NCI-H1436 (cell line): ENCODE measurements at places on chromosomes 2 and 18.
A peak's percentile ranks its signal among the peaks of the same experiment; 100 is the strongest.

DNA sequence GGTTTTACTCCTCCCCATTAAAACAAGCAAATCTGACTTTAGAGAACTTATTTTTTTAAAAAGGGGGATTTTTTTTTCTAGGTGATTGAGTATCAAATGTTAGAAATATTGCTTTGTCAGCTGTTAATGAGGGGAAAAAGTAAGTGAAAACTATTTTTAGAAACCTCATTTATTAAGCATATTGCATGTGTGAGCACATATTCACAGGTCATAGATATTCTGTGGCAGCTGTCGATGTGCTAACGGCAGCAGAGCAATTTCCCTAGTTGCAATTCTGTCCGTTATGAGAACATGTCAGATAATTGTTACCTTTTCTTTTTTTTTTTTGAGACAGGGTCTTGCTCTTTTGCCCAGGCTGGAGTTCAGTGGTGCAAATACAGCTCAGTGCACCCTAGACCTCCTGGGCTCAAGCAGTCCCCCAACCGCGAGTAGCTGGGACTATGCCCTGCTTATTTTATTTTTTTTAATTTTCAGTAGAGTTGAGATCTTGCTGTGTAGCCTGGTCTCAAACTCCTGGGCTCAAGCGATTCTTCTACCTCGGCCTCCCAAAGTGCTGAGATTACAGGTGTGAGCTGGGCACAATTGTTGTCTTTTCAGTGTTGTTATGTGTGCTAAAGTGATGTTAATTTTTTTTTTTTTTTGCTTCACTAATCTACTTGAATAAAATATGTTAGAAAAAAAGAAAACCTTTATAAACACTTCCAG lies 69.8 kb downstream of the MTA3 start:
- DNase-seq = no peak

DNA sequence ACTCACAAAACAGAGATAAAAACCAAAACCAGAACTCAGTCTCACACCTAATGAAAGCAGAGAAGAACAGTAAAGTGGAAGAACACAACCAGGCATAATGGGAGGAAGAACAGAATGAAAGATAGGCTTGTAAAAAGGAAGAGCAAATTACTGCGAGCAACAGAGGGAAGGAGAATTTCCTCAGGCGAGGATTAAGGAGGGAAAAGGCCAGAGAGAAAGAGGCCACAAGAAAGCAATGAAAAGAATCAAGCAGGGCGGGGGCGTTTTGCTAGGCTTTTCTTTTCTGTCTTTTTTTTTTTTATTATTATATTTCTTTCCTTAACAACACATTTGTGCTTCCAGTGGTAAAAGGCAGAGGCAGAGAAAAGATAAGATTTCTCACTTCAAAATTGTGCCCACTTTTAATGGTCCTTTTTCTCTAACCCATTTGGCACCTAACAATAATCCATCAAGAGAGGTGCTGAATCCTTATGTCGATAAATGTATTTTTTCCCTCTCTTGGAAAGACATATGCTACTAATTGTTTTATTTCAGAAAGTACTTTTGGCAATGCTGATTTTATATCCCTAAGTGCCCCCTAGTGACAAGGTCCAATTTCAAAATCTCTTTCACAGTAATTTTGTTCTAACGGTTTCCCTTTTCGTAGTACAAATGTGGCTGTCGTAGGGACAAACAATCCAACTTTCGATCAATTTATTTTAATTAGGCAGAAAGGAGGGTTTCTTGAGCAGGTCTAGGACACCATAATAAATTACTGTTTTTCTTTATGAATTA lies 138.7 kb upstream of the AQP4 start:
- DNase-seq = no peak

GRCh38 chr18:63603772-63604171 lies 16.6 kb downstream of the SERPINB13 start:
- no peak for DNase-seq

GRCh38 chr2:75208738-75209137 lies 9.4 kb upstream of the TACR1 start:
- DNase-seq = no peak

- DNase-seq = no peak
Observed at GRCh38 chr2:220916931-220917330, 655.2 kb downstream of the EPHA4 start.

DNA sequence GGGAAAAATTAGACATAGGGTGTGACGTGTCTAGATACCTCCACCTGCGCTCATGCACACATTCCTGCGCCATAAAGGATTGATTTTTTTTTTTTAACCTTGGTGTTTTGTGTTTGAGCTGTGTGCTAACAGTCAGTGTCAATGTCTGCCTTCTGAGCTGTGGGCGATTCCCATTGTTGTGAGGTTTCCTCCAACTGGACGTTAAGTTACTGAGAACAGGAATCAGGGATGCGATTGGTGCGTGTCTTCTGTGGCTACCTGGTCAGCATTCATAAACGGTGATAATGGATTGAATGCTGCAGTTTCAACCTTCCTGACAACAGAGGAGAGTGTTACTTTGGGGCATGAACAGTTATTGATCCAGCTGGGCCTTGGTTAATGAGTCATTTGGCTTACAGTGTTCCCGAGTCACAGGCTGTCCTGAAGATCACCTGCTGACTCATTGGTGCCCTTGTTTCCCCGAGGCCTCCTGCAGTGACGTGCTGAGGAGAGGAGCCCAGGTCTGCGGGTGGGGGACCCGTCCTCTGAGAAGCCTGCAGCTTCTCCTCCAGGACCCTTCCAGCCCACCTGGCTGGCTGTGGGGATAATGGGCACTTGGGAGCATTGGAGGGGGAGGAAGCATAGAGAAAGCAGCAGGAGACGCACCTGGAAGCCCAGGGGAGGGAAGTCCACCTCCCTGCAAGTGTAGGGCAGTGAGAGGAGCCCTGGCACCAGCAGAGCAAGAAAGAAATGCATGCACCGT lies 25.8 kb upstream of the CABYR start:
- DNase-seq = no peak

DNA sequence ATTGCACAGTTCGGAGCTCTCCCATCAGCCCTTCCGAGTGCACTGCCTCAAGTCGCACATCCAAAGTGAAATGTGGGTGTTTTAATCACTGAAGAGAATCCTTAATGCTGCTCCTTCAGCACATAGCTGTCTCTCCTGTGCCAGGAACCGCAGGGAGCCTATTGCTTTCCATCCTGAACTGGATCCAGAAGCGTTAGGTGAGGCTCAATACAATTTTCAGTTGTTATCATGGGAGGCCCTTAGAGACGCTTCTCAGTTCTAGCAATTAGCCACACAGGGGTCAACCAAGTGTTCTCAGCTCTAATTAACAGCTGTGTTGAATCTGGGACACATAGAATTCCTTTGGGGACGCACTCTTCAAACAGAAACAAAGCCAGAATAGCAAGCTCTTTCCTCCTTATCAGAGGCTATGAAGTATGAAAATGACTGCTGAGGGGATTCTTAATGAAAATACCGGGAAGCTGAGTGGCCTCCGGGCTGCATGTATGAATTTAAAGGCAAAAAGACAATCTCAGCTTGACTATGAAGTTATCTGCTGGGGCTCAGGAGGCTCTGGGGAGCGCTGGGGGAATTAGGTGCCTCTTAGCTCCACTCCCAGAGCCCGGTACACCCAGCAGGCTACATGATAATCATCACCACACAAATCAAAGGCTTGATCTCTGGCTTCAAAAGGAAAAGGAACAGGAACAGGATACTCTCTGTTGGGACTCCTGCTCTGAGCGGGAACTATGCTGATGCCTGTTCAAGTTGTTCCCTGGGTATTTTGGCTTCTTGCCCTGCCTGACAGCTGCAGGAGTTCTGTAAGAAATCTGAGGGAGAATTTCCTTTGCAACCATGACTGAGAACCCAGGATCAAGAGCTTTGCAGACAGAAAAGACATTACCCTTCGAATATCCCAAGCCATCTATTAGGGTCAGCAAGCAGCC lies 55.4 kb upstream of the NCOA1 start:
- DNase-seq = peak; percentile 16

DNA sequence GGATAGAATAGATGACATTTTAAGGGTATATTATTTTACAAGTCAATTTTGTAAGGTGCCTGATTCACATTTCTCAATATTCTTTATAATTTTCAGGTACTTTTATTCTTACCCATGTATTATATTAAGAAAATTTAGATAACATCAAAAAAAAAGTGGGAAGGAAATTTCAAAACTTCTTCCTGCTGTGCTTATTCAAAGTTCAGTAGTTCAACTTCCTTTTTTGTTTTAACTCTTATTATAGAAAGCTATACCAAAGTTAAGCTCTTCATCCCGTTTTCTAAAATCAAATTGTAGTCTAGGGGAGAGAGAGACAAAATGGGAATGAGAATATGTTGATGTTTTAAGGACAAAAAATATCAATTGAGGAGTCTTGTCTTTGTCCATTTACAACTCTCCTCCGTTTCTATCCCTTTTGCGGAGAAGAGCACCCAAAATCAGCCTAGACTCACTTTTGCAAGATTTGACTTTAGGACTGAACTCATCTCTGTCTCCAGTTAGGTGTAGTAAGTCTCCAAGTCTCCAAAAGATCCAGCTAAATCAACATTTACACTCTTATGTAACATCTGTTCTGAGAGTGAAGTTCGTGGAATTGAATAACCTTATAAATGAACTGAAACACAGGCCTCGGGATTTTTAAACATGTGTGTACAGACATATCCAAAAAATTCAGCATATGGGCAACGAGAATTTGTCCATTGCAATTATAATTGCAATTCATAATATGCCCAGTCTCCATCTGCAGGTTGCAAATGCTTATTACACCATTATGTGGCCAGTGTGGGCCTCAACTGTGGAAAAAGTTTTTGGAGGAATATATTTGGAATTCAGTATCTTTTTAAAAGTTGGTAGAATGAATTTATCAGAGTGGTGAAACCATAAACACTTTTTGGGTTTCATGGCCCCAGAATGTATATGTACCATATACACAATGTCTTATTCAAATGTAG lies 23.9 kb downstream of the FAM124B start:
- no peak for DNase-seq

GRCh38 chr18:27527856-27528255 lies 342.7 kb upstream of the CHST9 start:
- no peak for DNase-seq

DNA sequence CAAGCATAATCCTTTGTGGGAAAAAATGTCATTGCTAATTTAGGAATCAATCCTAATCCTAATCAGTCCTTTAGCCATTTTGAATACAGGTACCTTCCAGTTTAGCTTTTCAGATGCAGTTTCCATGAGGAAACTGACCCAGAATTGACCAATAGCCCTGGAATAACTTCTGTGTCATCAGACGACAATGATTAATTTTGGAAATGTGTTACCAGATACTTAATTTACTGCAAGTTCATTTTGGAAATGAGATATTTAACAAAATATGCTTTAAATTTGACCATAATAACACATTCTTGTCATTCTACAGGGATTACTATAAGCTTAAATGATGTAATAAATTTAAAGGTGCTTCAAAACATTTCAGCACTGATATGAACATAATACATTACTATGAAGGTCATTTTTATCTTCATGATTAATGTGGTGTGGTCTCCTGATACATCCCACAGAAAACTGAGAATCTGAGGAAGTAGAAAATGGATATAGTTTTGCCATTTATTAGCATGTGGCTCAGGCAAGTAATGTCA lies 129.8 kb upstream of the SH3BP4 start:
- no peak for DNase-seq

DNA sequence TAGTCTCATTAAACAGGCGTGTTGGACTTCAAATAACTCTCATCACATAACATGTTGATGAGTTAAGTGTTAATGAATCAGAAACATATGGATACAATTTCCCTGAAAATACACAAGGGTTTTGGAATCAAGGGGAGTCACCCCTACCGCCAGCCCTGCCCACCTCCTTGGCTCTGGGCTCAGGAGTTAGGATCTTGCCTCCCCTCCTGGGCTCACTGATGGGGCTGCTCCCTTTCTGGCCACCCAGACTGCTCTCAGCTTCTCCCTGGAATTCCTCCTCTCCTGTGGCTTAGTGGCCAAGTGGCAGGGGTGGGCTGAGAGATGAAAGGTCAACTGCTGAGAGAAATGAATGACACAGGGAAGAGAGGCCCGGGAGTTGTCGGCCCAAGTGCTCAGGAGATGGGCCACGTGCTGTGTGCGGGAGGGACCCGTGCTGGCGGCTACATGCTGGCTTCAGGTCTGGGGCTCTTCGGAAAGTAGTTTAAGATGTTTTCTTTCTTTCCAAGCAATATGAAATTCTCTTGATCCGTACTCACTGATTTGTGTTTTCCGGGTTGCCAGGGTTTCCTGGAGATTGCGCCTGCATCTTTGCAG lies 55.8 kb upstream of the TNP1 start:
- no peak for DNase-seq

DNA sequence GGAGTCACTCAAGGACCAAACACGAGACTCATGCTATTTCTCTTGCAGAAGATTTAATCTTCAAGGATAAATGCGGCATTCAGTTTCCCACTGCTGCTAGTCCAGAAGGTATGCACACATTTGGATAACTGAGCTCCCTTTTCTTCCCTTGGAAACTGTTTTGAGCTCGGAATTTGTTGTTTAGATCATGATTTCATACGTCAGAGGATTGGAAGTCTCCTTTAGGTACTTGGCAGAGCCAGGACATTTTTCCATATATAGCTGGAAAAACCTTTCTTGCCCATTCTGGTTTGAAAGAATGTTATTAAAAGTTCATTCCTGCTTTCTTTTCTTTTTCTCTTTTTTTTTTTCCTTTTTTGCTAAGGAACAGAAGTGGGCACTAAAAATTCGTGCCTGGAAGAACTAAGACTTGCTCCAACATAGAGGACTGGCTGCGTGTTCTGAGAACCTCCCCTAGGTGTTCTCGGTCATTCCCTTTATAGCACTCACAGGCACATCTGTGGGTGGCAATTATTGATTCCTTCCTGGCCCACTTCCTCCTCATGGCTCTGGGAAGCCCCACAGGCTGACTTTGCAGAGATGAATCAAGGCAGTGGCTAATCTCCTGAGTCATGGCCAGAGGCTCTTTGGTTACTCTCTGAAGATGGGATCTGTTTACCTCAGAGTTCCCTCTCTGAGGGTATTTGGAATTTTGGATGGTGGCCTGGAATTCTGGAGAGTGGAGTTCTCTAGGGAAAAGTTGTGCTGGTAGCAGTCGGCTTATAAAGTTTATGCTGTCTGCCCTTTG lies 104.8 kb downstream of the PLCL1 start:
- DNase-seq = no peak

DNA sequence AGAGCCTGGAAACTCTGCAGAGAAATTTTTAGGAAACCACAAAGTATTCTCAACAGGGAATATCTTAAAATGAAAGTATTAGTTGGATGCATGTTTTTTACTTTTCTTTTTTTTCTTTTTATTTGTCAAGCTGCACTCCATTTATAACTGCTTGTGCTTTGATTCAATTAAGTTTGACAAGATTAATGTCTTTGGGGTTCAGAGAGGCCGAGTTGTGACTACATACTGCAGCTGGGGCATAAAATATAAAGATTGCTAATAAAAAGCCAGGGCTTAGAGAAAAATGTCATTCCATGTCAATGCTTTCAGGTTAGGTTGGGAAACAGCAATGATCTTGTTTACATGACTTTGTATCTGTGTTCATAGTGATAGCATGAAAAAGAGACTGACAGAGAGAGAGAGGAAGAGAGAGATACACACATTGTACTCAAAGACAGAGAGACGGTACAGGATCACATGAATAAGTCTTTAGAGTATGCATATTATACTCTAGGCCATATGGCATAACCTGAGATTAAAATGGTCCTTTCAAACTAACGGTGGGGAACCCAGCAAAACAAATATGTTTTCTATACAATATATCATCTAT lies 1022.3 kb upstream of the CNTNAP5 start:
- no peak for DNase-seq
